ENCODE measurements at places on chromosomes 12 and 14.

GRCh38 chr12:129659961-129660622, 243.7 kb downstream of the TMEM132D start:
- DNase-seq = no peak

DNA sequence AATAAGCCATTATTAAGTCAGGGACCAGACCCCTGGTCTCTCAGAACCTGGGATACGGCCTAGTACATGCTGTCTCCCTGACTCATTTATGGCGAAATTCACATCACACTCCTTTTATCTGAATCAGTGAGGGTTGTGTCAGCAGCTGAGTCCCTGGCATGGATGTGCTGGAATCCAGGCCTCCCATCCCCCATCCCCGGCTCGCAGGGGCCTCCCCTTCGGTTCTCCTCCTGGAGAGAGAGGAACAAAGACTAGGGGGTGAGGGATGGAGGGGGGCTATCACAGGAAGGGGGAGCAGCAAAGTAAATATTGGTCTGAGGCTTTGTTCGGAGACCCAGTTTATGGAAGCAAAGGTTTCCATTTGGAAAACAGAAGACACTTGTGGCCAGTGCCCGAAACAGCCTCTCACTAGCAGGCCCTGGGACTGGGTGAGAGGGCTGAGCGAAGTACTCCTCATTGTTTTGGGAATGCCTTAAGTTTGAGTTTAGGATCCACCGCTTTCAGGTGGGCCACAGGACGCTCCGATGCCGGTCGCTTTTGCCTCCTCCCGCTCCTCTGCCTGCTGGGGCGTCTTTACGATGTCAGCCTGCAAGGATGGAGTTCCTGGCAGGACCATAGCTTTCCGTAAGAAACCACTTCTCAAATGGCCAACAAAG, 145.0 kb downstream of the PRKCH start:
- DNase-seq = no peak

DNA sequence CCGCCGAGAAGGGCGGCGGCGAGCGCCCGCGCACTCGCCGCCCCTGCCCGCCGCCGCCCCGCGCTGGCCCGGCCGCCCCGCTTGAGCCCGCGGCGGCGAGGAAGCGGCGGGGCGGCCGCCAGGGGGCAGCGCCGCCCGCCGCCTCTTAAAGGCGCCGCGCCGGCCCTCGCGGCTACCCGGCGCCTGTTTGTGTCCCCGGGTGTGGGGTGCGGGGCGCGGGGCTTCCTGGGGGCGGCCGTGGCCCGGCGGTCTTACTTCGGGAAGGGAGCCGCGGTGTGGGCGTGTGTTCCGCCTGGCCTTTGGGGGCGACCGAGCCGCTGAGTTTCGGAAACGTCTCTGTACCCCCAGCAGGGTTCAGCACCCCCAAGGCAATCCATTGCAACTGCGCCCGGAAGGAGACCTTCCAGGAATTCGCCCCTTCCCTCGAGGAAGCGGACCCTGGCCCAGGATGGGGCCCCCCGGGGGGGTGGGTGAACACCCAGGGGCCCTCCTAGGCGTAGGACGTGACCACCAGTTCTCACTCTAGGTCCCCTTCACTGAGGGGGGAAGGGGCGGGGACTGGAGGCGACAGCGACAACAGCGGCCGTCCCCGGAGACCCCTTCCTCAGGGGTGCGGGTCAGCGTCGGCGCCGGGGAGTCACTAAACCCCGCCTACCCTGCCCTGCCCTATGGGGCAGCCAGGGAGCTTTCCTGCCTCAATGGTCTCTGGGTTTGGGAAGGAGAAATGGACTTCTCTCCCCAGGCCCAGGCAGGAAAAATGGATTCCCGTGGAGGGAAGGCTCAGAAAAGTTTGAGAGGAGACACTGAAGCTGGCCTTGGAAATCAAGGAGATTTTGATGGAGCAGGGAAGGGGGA, at the start of gene ITPK1:
Gene ITPK1 (minus strand): TSS at position 105 of the 855 bp plus-strand sequence. CDS start 762 bp downstream, outside the sequence.
- DNase-seq = peak; percentile 56

- DNase-seq = no peak
Measured at GRCh38 chr14:69701857-69702256, 65.1 kb upstream of the SRSF5 start.
